ENCODE measurements at places on chromosomes 11 and 22. TPM values are rescaled to one million over a fixed set of nuclear protein-coding genes. Genes with fewer than 3 reads are reported as not detected.

Gene ELFN2
- total RNA-seq, result 0.05 TPM

Gene TMEM109
- total RNA-seq, result 97.0 TPM

Gene SAC3D1
- 7.5 TPM for total RNA-seq

Gene SLC22A9
- total RNA-seq, result not detected

Gene BEST1
- 1.1 TPM for total RNA-seq

Gene SCGB2A2
- not detected for total RNA-seq

Gene KIRREL3
- 0.35 TPM for total RNA-seq

Gene ZC3H12C
- 18.3 TPM for total RNA-seq

Gene ZBTB16
- total RNA-seq, result 67.3 TPM

Gene UBQLN3
- not detected for total RNA-seq

Gene C22orf31
- not detected for total RNA-seq

Gene CD248
- 11.1 TPM for total RNA-seq

Gene CENPM
- total RNA-seq, result 0.52 TPM

Gene CTSF
- total RNA-seq, result 64.5 TPM

Gene CHADL
- total RNA-seq, result 25.4 TPM

Gene XKR3
- not detected for total RNA-seq
